ENCODE measurements at places on chromosomes 7 and 10.

GRCh38 chr10:68559251-68559650 lies 886 bp upstream of the TET1 start:
- no peak for DNase-seq

GRCh38 chr10:71790749-71791440 lies 17.6 kb upstream of the VSIR start:
- DNase-seq: peak; percentile 77

GRCh38 chr7:80279760-80280159 lies 145.1 kb downstream of the GNAI1 start:
- no peak for DNase-seq

GRCh38 chr7:94633014-94633341 lies 23.0 kb downstream of the SGCE start:
- no peak for DNase-seq

GRCh38 chr10:73017955-73018480 lies 63.4 kb upstream of the PLA2G12B start:
- DNase-seq: no peak

GRCh38 chr7:48847917-48848316 lies 76.4 kb upstream of the CDC14C start:
- no peak for DNase-seq

DNA sequence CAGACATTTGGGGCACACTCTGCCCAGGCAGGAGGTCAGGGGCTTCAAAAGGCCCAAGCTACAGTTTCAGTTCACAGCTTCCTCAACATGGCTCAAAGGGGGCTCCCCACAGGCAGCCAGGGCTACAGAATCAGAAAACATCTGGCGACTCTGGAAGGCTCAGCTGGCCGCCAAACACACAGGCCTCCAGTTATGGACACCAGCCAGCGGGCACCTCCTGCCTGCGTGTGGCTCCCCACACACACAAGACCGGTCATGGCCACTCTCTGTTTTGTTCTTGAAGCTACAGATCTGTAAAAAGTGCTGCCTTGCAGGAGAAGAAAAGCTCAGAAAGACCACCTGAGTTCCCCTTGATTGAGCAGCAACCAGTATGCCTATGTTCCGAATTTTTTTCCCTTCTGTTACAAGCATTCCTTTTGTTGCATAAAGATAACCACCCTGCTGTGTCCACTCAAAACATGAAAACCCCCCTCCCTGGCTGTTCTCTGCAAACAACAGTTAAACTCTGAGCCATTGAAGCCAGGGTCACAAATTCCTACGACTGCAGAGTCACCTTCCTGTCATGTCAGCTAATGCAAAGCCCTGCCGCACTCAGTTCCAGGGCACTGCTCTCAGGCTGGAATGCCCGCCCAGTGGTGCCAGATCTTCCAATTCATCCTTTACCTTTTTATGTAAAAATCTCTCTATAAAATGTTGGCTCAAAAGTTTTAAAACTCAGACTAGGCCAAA lies 33.6 kb downstream of the VSTM4 start:
- no peak for DNase-seq

DNA sequence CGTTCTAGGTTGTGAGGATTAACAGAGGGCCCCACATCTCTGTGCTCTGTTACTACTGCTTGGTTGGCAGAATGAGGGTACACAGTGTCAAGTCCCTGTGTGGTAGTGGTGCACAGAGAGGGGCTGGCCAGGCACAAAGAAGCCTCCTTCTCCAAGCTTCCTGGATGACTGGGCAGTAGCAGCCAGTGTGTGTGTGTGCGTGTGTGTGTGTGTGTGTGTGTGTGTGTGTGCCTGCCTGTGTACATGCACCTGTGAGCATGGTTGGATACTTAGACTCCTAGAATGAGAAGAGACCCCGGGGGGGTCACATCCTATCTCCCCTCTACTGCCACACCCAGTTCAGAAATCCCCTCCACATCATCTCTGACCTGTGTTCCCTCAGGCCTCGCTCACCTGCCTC lies 146.7 kb upstream of the UNC5B start:
- DNase-seq: no peak

DNA sequence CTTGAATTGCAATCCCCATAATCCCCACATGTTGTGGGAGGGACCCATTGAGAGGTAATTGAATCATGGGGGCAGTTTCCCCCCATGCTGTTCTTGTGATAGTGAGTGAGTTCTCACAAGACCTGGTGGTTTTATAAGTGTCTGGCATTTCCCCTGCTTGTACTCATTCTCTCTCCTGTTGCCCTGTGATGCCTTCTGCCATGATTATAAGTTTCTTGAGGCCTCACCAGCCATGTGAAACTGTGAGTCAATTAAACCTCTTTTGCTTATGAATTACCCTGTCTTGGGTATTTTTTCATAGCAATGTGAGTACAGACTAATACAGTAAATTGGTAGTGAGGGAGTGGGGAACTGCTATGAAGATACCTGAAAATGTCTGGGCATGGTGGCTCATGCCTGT lies 65.0 kb downstream of the ANKRD7 start:
- no peak for DNase-seq

DNA sequence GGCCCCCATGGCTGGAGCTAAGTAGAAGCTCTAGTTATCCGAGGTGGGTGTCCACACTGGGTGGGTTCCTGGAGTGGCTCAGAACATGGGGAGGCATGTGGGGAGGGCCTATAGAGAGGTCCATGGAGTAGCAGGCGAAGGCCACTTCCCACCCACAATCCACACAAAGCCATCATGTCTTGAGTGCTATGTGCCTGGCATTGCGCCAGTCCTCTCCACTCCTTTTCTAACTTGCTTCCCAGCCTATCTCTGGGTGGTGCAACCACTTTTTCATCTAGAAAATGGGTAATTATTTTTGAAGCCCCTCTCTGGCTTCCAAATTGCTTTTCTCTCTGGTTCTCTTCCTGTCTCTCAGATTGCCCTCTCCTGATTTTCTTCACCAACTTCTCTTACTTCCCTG lies 263.6 kb downstream of the PHTF2 start:
- no peak for DNase-seq

GRCh38 chr7:27523321-27523720 lies 139.4 kb downstream of the HIBADH start:
- no peak for DNase-seq

DNA sequence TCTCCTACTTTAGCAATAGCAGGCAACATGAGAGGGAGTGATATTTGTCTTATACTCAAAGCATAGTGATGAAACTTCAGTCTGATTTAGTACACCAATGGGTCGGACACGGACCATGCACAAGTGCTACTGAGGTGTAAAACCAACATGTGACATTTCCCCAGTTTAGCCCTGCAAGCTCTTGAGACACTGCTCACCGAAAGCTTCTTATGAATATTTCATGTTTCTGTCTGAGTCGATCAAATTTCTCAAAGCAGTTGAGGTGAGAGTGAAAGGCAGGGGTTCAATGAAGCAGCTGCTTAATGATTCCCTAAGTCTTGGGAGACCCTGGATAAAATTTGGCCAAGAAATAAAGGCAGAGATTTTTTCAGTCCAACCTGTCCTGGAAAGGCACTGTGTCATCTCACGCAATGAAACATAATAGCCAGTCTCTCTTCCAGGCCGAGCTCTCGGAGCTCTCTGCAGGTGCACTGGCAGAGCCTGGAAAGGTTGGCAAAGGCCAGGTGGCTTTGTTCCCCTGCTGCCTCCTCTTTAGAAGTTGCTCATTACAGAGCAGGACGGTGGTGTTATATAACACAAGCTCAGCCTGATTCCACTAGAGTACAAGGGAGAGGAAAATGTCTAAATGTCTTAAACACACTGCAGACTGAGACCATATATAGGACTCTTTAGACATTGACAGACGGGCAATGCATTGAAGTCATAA lies 33.9 kb upstream of the XPNPEP1 start:
- no peak for DNase-seq

- peak; percentile 32 for DNase-seq
These were observed 30.6 kb upstream of the PFKFB3 start for GRCh38 chr10:6171881-6172695.

GRCh38 chr7:39624935-39625694 lies 1.7 kb downstream of the RALA start:
- DNase-seq: no peak

DNA sequence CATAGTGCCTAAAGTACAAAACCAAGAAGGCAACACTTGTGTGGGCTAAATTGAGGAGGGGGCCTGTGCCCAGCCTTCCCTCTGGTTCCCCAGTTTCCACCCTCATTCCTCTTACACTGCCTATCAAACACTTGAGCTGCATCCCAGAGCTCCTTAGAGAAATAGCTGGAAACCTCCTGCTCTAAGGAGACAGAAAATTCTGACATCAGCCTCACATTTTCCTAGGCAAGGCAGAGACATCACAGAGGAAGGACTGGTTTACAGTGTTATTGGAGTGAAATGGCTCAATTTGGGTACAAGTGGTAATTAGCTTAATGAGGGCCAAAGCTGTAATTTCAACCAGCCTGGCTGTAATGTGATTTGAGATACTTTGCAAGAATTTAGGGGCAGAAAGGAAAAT lies 192.3 kb upstream of the AOAH start:
- no peak for DNase-seq

DNA sequence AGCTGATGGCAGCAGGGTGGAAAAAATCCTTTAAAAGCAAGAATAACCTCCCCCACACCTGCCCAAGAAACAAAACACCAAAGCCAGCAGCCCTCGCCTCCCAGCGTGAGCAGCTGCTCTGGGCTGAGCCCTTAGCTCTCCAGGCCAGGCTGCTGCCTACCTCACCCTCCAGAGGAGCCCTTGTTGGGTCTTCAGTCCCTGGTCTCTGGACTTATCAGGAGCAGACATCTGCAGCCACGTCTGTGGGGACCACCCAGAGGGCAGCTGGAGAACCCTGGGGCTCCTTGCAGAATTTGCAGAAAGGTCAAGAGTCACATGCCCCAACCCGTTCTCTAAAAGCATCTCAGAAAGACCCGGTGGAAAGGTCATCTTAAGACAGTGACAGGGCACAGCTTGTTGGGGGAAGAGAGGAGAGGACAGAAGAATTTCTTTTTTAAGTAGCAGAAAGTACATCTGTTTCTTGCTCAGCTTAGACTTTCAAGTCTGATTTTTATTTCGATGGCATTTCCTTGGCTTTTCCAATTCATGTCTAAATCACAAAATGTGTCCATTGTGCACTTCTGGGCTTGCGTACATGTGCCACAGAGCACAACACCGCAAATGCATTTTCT lies 425.7 kb upstream of the NFE2L3 start:
- DNase-seq: no peak

DNA sequence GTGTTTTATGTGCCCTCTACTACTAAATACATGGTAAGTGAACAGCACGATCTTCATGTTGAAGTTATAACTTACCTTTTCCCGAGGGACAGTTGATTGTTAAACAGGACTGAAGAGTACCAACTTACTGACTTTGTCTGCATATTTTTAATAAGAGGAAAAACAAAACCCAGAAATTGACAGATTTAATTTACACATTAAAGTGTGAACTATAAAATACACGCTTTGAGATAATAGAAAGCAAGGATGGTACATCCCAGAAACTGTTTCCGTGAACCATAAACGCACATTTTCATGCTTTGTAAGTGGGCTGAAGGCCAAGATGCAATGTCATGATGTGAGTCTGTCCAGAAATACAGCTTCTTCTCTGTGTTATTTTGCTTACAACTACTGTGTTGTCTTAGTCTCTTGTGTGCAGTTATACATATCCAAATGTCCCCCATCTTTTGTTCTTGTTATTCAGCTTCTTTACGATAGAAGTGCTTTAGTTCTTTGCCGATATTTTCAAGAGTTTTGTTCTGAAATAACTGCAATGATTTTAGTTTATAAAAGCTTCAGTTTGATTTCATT lies 190.1 kb downstream of the MLLT10 start:
- no peak for DNase-seq

- peak; percentile 38 for DNase-seq
These were observed 76.2 kb upstream of the PPP2R2D start for GRCh38 chr10:131824371-131825149.

- DNase-seq: no peak
These were observed 31.1 kb downstream of the DAGLB start for GRCh38 chr7:6416516-6417145.

DNA sequence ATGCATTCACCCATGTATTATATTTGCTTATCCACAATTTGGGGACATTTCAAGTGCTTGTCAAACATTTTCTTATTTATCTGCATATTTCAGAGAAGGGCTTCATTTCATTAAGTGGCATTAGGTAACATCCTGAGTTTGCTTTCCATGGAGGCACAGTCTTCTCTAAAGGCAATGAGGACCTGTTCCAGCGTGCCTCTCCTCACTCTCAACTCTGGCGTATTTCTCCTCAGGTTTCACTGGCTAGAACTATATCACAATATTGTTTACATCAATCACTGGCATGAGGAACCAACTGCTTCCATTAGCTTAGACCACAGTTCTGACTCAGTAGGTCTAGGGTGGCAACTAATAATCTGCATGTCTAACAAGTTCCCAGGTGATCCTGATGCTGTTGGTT lies 177.2 kb downstream of the TAX1BP1 start:
- DNase-seq: no peak

Data from Peyer's patch (tissue), 4 donors.